ENCODE measurements at places on chromosomes 5 and 9. TPM values are rescaled to one million over a fixed set of nuclear protein-coding genes. Genes with fewer than 3 reads are reported as not detected.

DNA sequence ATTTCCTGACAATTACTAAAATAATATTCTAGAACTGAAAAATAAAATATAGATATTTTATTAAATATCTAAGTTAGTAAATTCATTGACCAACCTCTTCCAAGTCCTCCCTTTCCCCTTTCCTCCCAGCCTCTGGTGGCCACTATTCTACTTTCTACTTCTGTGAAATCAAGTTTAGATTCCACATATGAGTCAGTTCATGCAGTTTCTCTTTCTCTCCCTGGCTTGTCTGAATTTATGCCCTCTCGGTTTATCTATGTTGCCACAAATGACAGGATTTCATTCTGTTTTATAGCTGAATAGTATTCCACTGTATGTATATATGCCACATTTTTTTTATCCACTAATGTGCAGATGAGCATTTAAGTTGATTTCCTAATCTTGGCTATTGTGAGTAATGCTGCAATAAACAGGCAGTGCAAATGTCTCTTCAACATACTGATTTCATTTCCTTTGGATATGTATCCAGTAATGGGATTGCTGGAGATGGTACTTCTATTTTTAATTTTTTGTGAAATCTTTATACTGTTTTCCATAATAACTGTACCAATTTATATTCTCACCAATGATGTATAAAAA, 52.3 kb downstream of the WDR36 start:
- DNase-seq: no peak

GRCh38 chr5:10768328-10768899, 7.4 kb upstream of the DAP start:
- DNase-seq: no peak

Gene PDE6A
- 3.6 TPM for total RNA-seq

DNA sequence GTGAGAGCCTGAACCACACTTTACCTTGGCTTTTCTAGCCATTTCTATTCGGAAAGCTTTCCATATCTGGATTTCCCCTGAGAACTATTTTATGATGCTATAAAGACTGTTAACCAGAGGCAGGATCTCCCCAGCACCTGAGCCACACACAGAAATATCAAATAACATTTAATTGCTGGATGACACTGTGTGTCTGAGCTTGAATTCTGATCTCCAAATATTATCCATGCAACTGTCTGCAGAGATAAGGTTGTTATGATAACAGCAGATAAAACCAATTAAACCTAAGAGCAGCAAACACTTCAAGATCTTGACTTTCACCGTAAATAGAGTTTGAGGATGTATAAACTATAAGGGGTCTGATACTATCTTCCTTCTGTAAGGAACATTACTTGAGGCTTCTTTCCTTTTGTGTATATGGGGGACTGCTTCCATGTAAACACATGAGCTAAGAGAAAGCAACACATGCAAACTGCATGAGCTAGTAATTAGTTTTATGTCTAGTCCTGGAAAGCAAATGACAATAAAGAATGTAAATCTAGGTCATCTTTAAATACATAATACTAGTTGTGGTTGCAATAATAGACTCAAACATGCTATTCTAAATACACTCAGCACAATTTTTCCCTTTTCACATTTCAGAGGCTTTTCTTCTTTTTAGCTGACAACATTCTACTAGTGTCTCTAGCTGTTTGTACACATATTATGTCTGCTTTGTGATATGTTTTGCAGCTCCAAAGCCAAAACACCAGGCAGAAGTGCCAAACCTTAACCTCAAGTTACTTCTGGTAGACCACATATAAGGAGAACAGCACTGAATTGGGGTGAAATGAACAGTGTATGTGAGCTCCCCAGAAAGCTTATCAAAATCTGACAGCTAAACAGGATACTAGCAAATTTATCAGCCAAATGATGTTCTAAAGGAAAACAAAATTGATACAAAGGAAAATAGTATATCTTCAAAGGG, 136.5 kb downstream of the EFNA5 start:
- no peak for DNase-seq

Gene MLANA
- total RNA-seq: not detected
